ENCODE measurements at places on chromosomes 2 and 18.

GRCh38 chr2:37323176-37323780, 1.4 kb downstream of the PRKD3 start:
- DNase-seq, result no peak

GRCh38 chr18:6757931-6758330, 28.4 kb downstream of the ARHGAP28 start:
- DNase-seq, result no peak

- DNase-seq, result no peak
Measured at GRCh38 chr18:78682716-78683115, 296.9 kb upstream of the SALL3 start.

- DNase-seq, result no peak
Measured at GRCh38 chr2:45699032-45699658, 47.7 kb downstream of the PRKCE start.

GRCh38 chr2:43241558-43241957, 15.2 kb upstream of the ZFP36L2 start:
- no peak for DNase-seq

- no peak for DNase-seq
Measured at GRCh38 chr2:223967981-223968380, 10.7 kb downstream of the MRPL44 start.

GRCh38 chr2:102606353-102606752, 13.0 kb upstream of the SLC9A2 start:
- no peak for DNase-seq

DNA sequence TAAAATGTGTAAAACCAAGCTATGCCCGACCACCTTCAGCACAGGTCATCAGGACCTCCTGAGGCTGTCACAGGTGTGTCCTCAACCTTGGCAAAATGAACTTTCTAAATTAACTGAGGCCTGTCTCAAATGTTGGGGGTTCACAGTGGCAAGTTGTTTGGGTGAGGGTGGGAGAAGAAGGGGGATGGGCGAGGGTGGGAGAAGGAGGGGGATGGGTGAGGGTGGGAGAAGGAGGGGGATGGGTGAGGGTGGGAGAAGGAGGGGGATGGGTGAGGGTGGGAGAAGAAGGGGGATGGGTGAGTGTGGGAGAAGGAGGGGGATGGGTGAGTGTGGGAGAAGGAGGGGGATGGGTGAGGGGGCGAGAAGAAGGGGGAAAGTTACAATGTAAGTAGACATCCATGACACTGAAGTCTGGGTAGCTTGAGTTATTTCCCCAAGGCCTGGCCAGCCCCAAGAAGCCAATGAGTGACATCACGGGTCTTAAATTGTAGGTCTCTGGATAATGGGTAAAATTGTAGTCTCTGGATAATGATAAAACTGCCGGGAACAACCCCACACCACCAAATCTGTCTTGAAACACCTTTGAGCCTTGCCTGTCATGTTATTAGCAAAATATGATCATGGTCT, 56.3 kb downstream of the TIMM21 start:
- DNase-seq, result no peak

DNA sequence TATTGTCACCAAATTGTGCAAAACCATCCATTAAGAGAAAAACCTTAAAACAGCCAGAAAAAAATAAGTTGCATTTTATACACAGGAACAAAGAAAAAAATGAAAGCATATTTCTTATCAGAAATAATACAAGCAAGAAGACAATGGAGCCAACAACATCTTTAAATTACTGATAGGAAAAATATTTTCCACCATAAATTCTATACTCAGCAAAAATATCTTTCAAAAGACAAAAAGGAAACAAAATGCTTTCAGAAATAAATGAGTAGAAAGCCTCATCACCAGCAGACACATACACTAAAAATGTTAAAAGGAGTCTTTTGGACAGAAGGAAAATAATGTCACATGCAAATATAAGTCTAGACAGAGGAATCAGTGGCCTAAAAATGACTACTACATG, 106.4 kb upstream of the TRIB2 start:
- no peak for DNase-seq

Data from activated CD8-positive, alpha-beta memory T cell treated with anti-CD3 and anti-CD28 coated beads for 1 hour (primary cell).